ENCODE measurements at places on chromosomes 1 and 21. TPM values are rescaled to one million over a fixed set of nuclear protein-coding genes. Genes with fewer than 3 reads are reported as not detected.
A peak's percentile ranks its signal among the peaks of the same experiment; 100 is the strongest.

- H3K4me3 ChIP-seq: peak overlapping the region; percentile 39
- H3K4me1 ChIP-seq: peaks cover 5% of the 10 kb centered on the region
- no peaks in the 10 kb centered on the region for H3K36me3 ChIP-seq
Measured at GRCh38 chr1:9201401-9202239, 33.0 kb upstream of the H6PD start.

DNA sequence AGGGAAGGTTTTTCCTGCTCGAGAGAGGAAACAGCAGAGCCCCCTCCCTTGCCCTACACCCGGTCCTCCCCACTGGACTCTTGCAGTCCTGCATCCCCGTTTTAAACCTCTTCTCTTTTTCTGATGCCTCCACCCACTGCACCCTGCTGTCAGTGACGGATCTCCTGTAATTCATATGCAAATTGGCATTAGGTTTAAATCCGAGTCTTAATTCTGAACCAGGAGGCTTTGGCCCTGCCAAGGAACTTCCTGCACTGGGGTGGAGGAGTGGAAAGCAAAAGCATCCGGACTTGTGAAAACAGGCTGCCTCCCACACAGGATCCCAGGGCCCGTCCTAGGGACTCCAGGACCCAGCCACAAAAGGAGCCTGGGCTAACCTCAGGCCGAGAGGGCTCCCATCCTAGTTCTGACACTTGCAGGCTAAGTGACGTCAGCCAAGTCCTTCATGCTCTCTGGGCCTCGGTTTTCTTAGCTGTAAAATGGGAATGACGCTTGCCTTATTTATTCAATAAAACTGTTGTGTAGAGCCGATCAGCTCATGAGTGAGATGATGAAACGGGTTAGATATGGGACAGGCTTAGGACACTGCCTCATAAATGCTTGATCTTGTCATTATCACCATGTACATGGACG is 613.3 kb downstream of the AJAP1 start:
- H3K27ac ChIP-seq: no peak overlapping the region
- H3K27me3 ChIP-seq: no peaks in the 10 kb centered on the region
- no peak for DNase-seq

RAB42 gene
- total RNA-seq: not detected

CAMK1G gene
- not detected for total RNA-seq

SLC19A2 gene
- total RNA-seq: 10.1 TPM
